ENCODE measurements at places on chromosomes 6 and 20.

GRCh38 chr20:50630578-50631263 is 60.6 kb downstream of the RIPOR3 start:
- DNase-seq: no peak

DNA sequence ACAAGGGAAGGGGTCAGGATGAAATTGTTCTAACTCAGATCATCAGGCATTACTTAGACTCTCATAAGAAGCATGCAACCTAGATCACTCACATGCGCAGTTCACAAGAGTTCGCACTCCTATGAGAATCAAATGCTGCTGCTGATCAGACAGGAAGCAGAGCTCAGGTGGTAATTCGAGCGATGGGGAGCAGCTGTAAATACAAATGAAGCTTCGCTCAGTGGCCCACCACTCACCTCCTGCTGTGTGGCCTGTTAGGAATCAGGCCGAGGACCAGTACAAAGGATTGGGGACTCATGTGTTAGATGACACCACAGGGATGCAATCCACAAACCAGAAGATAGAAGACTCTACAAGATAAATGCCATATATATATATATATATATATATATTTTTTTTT is 31.5 kb upstream of the TOP1 start:
- DNase-seq: no peak

- no peak for DNase-seq
Observed at GRCh38 chr6:39891976-39892375, 42.3 kb downstream of the MOCS1 start.

DNA sequence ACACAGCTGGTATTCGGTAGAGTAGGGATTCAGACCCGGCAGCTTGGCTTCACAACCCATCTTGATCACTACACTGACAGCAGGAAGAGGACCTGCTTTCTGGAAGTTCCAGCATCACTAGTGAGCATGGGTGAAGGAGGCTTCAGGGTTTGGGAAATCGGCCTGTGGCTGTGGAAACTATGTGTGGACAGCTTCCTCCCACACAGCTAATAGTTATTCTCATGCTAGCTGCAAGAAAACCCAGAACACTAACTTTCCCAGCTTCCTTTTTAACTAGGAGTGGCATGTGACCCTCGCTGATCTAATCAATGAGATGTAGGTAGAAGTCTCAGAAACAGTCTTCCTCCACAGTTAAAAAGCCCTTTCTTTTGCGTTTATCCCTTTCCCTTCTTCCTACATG is 36.3 kb upstream of the SIRPA start:
- no peak for DNase-seq

GRCh38 chr20:63405102-63405730 is 44.1 kb upstream of the CHRNA4 start:
- DNase-seq: no peak

DNA sequence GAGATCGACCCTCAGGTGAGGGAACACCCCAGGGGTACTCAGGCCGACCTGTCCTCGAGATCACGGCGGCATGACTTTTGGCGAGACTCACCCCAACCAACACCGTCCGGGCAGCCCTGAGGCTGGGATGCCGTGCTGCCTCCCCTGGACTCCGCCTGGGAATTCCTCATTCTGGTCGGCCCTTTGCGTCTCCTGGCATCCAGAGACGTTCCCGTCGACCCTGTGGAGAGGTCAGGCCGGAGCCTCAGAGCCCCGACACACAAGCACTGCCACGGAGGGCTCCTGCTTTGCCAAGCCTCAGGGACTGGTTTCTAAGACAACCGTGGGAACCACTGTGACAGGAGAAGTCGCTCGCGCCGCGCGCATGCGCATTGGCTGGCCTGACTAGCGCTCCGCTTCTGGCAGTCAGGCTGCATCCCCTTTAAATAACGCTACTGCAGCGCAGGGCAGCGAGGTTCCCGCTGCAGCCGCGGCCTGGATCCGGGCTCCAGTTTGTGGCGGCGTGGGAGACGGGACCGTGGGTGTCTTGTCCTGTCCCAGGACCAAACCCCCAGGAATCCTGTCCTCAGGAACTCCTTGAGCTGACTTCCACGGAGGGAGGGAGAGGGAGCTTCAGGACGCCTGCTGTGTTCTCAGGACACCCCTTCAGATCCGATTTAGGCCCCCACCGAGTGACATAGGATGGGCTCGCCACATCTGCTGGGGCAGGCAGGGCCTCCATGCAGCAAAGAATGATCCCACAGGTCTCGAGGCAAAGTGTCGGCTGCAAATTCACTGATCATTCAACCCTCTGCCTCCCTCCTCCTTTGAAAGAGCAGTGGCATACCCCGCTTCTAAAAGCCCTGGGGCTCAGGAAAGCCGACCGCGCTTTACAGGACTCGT is 163.2 kb upstream of the ZNF337 start:
- DNase-seq: peak; percentile 79

DNA sequence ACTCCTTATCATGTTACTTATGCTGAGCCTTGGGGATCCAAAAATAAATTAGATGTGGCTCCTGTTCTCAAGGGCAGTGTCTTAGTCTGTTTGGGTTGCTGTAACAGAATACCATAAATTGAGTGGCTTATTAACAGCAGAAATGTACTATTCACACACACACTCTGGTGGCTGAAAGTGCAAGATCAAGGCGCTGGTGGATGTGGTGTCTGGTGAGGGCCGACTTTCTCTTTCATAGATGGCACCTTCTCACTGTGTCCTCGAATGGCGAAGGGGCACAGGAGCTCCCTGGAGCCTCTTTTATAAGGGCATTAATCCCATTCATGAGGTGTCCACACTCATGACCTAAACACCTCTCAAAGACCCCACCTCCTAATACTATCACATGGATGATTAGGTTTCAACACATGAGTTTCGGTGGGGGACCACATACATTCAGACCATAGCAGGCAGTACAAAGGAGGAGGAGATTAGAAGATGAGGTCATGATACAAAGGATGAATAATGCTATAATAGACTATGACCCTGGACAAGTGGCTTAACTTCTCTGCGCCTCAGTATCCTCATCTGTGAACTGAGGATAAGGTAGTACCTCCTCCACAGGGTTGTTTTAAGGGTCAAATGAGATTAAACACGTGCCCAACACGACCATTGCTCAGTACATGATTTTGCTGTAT is 34.1 kb downstream of the RPP40 start:
- DNase-seq: no peak

DNA sequence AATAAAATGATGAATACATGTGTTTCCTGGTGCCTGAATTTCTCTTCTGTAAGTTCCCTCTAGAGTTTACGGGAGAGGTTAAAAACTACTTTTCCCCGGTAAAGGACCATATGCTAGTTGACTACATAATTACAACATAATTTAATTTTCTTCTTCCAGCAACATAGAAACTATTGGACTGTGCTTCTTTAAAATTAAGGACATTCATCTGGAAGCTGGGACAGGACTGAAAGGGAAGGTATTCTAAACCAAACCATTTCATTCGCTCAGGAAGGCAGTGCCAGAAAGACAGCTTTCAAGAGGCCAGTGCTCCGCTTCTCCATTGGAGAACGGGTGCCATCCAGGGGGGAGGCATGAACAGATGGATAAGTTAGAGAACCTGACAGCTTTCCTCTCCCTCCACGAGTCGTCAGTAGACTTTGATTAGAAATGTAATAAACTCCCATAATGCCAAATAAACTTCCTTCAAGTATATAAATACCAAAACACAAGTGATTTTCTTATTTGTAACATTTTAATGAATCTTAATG is 458.0 kb upstream of the SOX4 start:
- no peak for DNase-seq

- no peak for DNase-seq
Observed at GRCh38 chr6:20205722-20206161, 6.5 kb downstream of the MBOAT1 start.

DNA sequence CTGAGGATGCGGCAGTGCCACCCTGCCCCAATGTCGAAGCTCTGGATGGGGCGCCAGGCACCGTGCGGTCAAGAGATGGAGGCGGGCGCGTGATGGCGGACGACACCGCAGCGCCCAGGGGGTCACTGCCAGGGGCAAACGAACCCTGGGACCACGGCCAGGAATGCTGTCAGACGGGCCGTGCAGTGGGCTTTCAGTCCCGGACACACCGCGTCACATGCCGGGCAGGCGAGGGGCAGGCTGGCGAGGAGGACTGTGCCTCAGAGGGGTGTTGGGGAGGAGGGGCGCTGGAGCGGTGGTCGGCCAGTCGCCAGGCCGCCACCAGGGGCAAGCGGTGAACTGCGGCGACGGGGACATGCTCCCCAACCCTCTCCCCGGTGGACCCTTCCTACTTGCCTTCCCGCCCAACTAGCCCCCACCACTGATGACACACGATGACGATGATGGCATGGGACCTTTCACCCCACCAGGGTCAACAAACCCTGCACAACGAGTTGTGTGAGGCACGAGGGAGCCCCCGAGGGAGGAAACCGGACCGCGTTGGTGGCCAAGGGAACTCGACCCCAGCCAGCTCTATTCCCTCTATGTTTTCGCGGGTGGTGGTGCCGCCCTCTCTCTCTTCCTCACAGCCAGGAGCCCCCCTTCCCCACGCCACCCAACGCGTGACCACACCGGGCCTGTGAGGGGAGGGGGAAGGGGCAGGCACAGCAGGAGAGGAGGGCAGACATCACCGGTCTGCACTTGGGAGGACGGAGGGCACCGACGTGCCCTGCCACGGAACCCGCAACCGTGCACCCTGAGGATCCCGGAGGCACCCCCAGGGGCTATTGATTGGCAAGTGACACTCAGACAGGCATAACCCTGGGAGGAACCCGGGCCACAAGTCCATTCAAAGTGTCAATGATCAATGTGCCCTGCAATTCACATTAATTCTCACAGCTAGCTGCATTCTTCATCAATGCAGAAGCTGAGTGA is 1960.9 kb upstream of the DEFB115 start:
- DNase-seq: no peak

DNA sequence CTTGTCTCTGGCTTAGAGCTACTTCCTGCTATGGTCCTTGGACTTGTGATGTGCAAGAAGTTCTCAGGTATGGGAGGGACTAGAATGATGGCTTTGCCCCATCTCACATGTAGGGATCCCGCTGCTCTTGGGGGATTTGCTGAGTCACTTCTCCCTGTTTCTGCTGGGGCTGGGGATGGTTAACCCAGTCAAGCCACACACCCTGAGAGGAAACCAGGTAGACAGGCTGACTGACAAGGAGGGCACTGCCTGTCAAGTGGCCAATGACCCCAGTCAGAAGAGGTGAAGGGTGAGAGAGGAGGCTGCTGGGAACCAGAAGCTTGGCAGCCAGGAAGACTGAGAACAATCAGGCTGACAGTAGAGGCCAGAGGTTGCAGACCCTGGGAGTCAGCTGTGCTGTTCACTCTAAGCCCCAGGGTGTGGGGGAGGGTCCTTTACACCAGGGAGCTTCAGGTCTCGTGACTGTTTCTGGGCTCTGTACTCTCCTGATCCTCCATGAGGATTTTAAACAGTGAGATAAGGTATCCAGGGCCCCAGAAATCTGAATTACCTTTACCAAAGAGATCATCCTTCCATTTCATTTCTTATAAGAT is 34.6 kb downstream of the HLA-F start:
- DNase-seq: no peak

DNA sequence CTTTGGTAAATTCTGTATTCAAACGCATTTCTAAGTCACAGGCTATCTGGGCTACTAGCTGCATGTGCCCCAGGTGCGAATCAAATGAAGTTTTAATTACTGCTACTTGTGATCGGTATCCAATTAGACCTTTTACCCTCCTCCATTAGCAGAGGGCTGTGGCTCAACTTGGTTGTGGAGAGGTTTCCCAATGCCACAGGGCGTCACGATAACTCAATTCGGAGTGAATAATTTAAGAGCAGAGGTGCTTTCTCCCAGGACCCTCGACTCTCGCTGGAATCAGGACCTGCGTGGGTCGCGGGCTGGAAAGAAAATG is 640 bp downstream of the SAYSD1 start:
- DNase-seq: no peak

- DNase-seq: no peak
Observed at GRCh38 chr6:90911642-90912041, 324.8 kb upstream of the MAP3K7 start.

DNA sequence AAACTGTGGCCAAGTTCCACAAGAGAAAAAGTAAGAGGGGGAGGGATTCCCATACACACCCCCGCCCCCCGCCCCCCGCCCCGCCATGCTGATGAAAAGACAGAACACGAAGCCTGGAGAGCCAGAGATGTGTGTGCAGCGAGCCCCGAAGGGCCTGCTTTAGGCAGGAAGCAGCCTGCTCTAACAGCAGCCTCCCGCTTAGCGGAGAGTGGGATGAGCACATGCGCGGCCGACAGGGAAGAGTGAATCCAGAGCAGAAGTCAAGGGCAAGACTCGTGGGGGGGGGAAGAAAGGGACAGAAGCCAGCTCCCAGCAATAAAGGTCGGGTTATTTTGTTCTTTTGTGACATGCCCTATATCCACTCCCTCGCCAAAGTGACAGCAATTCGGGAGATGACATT is 67.2 kb upstream of the PTGIS start:
- DNase-seq: no peak

- no peak for DNase-seq
Observed at GRCh38 chr6:140636271-140636907, 1261.9 kb upstream of the CITED2 start.

Data from globus pallidus (tissue), 1 donor.